ENCODE measurements at places on chromosomes 3 and 15.

GRCh38 chr15:101232677-101233076, 19.2 kb downstream of the CHSY1 start:
- DNase-seq: no peak

DNA sequence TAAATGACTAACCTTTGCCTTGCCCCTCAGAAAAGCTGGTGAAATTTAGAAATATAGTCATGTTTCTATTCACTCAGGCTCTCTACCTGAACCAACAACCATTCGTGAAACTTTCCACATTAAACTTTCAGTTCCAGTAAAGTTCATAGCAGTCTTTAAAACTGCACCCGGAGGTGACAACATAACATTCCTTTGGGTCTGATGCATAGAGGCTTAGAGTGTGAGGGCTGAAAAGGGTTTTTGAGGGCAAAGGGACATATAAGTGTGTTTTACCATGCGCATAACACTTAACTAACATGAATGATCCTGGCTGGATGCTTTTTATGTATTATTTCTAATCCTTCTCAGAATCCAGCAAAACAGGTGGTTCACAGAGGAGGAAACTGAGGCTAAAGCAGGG, 471.7 kb upstream of the MCTP2 start:
- DNase-seq: no peak

DNA sequence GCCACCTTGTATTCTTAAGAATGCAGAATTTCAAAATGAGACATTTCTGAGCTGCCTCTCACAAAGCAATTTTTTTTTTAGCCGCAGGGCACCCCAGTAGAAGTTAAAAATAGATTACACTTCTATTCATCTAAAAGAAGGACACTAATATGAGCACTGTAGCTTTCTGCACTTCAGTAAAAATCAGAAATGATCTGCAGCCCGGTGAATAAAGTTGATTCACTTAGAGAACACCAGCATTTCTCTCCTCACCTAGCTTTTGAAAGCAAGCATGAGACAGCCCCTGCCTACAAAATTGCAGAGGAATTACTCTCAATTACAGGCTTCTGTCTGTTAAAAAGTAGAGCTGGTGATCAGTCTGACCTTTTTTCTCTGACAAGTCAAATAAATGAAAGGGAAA, 1062.4 kb downstream of the FHIT start:
- DNase-seq: no peak

DNA sequence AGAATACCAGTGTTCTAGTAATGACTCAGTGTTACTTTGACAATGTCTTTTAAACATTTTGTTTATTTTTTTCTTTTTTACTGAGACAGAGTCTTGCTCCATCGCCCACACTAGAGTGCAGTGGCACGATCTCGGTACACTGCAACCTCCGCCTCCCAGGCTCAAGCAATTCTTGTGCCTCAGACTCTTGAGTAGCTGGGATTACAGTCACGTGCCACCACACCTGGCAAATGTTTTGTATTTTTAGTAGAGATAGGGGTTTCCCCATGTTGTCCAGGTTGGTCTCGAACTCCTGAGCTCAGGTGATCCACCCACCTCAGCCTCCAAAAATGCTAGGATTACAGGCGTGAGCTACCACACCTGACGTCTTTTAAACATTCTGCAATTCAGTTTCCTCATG, 15.7 kb downstream of the AQR start:
- no peak for DNase-seq

- DNase-seq: no peak
Measured at GRCh38 chr3:70832089-70832833, 519.8 kb upstream of the MDFIC2 start.

- DNase-seq: no peak
Measured at GRCh38 chr15:93143186-93143585, 54.2 kb upstream of the RGMA start.

DNA sequence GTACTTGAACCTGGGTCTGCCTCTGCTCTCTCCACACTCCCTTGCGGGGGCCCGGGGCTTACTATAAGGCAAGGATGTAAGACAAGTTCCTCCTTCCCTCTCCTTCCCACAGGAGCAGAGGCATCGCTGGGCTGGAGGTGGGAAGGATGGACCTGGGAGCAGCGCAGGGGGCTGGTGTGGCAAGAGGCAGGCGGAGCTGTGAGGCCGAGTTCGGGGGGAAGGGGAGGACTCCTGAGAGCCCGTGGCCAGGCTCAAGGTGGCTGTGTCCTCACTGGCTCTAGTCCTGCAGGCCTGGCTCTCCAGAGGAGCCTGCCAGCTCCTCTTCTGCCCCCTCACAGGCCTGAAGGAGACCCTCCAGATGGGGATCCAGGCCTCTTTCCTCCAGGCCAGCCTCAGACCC, 1.0 kb upstream of the NR2E3 start:
- no peak for DNase-seq

All from activated T-cell treated with anti-CD3 and anti-CD28 coated beads, Interleukin-2, amount 50 U/mL, for 48 hours (primary cell).